ENCODE measurements at places on chromosomes 4 and X.

- no peak for DNase-seq
Observed at GRCh38 chr4:111676533-111676932, 468.7 kb upstream of the FAM241A start.

DNA sequence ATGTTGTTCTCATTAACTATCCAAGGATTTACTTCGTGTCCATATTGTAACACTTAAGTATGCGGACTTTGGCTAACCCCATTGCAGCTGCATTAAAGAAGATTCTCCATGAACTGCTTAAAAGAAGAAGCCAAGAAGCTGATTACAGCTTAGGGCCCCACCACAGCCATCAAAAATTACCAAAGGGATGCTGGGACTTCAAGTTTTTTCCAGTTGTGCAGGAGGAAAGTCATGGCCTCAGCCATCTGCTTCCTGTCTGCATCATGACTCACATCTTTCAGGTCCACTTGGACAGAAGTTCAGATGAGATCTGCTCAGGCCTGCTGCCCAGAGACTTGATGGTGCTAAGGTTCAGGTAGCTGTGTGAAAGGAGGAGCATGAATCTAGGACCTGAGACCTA, 38.8 kb upstream of the CAPN6 start:
- no peak for DNase-seq

DNA sequence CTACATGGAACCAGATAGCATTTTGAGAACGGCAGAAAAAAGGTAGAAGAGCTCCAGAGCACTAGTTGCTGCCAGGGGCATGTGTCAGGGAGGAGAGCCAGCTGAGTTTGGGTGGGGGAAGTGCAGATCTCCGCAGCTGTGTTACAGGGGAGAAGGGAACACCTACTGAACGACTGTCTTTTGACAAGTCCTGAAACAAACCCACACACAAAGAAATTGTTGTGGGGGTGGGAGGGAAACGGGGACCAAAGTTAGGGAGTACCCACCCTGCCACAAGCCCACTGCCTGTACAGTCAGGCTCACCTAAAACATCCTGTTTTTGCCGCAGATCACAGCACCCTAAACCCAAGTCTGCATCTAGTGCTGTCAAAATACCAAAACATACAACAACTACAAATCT, 55.5 kb downstream of the LEF1 start:
- DNase-seq = no peak

DNA sequence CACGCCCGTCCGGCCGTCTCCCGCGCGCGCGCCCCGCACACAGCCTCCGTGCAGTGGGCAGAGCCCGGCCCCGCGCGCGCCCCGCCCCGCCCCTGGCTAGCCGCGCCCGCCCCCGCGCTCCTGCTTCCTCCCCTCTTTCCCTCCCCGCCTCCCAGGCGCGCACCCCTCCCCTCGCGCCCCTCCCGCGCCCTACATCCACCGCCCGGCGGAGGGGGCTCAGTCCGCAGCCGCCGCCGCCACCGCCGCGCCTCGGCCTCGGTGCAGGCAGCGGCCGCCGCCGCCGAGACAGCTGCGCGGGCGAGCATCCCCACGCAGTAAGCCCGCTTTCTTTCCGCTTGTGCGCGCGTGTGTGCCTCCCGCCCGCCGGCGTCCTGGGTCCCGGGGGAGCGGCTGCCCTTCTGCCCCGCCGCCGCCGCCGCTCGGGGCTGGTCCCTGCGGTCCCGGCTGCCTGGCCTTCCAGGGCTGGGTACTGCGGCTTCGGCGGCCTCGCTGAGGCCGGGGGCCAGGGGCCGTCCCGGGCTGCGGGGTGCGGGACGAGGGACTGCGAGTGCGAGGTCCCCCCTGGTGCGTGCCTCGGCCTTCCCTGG, at the start of gene FHL1:
FHL1 (plus strand) TSS at position 219 of the 587 bp plus-strand sequence.
- peak; percentile 46 for DNase-seq

GRCh38 chrX:136765821-136766356, 14.8 kb downstream of the ARHGEF6 start:
- no peak for DNase-seq

GRCh38 chr4:89482251-89482650, 174.7 kb upstream of the GPRIN3 start:
- DNase-seq = no peak

DNA sequence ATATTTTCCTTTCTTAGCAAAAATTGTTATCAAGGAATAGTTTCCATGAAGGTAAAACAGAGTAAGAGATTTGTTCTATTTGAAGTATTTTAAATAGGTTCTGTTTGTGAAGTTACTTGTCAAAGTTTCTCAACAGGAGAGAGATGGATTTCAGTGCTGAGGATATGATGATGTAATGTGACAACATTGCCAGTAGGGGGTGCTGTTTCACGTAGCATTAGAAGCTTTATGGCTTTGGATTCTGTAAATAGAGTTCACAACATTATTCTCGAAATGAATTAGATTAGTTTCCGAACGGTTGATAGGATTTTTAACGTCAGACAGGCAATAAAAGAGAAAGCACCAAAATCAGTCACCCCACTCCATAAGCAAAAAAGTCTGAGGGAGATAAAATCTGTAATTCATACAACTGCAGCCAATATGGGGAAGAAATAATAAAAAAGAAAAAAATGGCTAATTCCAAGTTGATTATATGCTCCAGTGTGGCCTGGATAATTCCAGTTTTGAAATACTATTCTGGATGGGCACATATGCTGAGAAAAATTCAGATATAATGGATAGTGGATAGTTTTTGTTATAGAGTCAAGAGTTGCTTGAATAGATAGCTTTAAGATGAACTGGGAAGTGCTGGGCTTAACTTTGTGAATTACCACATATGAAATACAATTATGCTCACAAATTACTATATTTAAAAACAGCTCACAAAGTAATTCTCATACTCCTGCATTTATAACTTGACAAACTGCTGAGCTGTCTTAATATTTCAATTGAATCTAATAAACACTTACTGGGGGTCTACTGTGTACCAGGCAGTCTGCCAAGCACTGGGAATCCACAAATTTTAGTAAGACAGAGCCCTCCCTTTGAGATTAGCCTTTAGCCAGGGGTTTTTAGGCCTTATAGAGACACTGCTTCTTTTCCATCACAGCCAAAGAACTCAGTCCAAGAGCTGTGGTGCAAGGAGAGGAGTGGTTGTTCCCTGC, 109.1 kb downstream of the GPAT3 start:
- no peak for DNase-seq

- DNase-seq = no peak
Observed at GRCh38 chrX:141701072-141701471, 2.5 kb upstream of the SPANXD start.

- DNase-seq = no peak
Observed at GRCh38 chrX:41666251-41666650, 22.5 kb upstream of the GPR34 start.

DNA sequence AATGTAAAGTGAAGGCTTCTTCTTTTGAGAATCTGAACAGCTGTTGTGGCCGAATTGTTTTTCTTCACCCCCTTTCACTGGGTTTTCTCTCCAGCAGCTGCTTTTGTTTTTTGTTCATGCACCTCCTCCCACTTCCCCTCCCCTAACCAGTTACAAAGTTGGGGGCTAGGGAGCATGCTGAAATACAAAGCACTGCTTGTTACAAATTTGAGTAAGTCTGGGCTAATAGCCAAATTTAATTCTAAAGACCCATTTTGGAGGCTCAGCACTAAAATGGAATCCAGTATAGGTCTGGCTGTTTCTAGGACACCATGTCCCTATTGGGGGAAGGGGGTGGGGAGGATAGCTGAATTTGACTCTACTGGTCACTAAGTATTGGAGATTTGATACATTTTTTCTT, 89.2 kb upstream of the GPM6B start:
- DNase-seq = no peak

- no peak for DNase-seq
Observed at GRCh38 chr4:36320117-36320896, 38.9 kb downstream of the DTHD1 start.

DNA sequence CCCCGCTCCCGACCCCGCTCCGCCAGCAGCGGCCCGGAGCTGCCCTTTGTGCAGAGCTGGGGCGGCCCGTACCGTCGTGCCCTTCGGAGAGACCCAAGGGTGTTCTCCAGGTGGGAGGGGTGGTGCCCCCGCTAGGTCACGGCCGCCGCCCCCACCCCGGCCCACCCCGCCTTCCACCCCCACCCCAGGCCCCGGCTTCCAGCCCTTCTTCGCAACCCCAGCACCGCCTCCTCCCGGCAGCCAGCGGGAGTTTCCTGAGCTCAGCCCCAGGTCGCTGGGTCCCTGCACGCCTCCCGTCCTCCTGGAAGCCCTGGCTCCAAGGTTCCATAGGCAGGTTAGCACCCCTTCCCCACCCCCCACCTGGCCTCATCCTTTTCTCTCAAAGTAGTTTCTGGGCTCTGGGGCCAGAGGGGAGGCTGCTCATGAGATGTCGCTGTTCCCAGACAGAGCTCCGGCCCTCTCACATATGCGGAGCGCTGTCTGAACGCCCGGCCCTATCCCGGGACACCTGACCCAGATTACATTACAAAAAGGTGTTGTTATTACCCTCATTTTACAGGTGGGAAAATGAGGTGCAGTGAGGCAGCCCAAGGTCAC, 25.2 kb upstream of the FGFR3 start:
- no peak for DNase-seq

- DNase-seq = no peak
Observed at GRCh38 chr4:23539969-23540569, 349.8 kb downstream of the PPARGC1A start.

DNA sequence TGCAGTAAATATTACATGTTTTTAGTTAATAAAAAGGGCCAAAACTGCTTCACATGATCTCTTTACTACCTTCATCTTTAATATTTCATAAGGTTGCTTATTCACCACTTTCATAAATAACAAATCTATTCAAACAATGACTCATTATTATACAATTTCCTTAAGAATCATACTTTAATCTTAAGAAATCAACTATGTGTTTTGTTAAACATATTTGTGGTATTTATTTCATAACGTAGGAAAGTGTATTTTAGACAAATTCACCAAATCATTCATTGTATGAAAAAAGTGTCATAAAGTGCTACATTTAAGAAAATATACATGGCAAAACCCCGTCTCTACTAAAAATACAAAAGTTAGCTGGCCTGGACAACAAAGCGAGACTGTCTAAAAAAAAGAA, 150.5 kb upstream of the RXFP1 start:
- DNase-seq = no peak

DNA sequence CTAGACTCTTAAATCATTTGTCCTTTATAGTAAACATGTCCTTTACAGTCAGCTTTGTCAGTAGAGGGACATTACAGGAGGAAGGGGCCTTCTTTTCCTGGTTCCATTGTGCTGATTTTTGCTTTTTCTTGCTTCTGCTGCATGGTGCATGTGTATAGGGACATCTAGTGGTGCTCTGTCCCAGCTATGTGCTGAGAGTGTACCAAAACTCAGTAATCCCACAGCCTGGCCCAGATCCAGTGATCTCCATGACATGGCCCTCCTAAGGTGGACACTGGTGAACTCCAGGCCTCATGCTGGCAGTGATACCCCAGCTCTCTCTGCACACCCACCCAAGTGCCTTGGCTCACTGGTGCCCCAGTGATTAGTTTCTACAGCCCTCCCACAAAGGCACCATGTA, 45.2 kb downstream of the MAGEB17 start:
- no peak for DNase-seq

- no peak for DNase-seq
Observed at GRCh38 chr4:186946136-186946535, 222.5 kb upstream of the FAT1 start.

GRCh38 chr4:126888968-126889367, 743.8 kb upstream of the INTU start:
- DNase-seq = no peak

GRCh38 chrX:27968878-27969277, 12.4 kb downstream of the DCAF8L1 start:
- DNase-seq = no peak

GRCh38 chr4:118941799-118942198, 53.1 kb downstream of the SYNPO2 start:
- DNase-seq = no peak

- DNase-seq = peak; percentile 71
Observed at GRCh38 chr4:184267673-184268583, 50.3 kb upstream of the ENPP6 start.

DNA sequence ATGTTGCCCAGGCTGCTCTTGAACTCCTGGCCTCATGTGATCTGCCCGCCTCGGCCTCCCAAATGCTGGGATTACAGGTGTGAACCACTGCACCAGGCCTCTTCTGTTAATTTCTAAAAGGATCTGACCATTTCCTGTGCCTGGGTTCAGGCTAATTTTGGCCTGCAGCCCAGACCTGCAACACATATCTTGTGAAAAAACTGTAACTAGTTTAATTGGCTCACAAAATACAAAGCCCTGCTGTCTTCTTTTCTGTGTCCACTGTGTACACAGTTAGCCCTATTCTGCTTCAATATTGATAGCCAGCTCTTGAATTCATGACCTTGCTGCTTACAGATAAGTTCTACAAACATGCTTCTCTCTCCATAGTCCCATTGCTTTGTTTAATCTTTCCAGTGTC, 753.5 kb downstream of the PDHA2 start:
- DNase-seq = no peak

DNA sequence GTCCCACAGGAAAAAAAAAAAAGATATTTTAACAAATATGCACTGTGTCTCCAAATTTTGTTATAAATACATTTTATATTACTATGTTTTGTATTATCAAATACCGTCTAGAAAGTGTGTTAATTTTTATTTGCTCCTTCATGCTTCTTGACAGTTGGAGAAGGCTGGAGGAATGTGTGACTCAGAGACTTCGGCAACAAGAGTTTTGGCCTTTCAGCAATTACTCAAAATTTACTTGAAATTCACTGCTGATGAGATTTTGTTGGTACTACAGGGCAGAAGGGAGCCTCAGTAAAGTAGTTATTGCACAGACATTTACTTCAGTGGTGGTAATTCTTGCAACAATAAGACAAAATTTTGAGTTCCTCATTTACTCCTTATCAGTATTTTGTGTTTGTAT, 2164.0 kb downstream of the PCDH7 start:
- DNase-seq = no peak

Data from activated CD4-positive, CD25-positive, alpha-beta regulatory T cell treated with anti-CD3 and anti-CD28 coated beads, Interleukin-2, amount 50 U/mL, for 72 hours (primary cell).